ENCODE measurements at places on chromosomes 5 and 9.

- no peak for DNase-seq
Observed at GRCh38 chr5:37806016-37806415, 33.8 kb downstream of the GDNF start.

DNA sequence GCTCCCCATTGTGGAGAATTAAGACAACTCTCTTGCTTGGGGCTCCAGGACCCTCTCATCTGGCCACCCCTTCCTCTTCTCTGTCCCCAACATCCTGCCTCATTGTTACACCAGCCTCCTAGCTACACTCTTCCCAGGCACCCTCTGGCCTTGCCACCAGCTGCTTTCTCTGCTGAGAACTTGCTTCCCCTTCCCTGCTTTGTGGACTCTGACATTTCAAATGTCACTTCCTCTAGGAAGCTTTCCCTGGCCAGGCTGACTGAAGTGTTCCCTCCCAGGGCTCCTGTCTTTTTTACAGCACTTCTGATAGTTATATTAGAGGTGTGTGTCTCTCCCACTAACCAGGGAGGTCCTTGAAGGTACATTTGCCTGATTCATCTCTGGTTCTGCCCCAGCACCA, 194.0 kb upstream of the KLF4 start:
- no peak for DNase-seq

DNA sequence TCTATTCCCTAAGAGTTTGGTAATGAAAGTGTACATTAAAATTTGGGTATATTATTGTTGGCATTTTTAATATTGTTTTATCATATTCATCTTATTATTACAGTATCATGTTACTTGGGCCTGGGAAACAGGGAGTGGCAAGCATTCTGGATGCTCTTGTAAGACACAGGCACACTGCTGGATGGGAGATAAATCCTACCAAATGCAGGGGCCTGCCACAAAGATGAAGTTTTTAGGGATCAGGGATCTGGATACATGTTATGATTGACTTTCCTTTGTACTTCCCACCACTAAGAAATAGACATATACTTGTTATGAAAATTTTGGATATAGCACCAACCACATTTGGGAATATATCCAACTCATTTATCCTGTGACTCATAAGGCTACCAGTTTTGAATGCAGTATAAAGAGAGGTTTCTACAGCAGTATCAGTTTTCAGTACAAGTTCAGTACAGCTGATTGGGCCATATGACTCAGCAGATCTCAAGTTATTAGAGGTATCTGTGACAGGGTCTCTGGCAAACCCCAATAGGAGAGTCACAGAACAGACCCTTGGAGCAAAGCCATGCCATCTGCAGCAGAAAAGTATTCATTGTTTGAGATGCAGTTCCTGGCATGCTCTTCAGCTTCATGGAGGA, 360.1 kb downstream of the DMAC1 start:
- DNase-seq, result no peak

GRCh38 chr9:17018540-17019196, 116.2 kb upstream of the CNTLN start:
- no peak for DNase-seq

GRCh38 chr5:145484158-145484557, 351.0 kb downstream of the PRELID2 start:
- no peak for DNase-seq

Measured in posterior cingulate gyrus (tissue), 11 donors.